ENCODE measurements at places on chromosomes 7 and 10.

DNA sequence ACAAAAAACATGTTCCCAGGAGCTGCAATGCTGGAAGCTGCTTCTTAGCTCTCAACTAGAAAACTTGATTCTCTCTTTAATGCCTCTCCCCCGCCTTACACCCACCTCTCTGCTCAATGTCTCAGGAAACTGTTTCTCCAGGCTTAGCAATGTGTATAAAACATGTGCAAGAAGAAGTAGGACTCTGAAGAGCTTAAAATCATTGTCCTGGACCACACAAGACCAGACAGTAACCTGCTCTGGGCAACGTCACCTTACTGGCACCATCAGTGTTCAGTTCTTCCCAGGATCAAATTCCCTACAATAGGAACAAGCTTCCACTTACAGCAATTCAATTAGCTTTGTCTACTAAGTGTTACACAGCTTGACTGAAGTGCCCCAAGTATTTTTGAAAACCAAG is 104.9 kb downstream of the RAPGEF5 start:
- DNase-seq, result no peak

DNA sequence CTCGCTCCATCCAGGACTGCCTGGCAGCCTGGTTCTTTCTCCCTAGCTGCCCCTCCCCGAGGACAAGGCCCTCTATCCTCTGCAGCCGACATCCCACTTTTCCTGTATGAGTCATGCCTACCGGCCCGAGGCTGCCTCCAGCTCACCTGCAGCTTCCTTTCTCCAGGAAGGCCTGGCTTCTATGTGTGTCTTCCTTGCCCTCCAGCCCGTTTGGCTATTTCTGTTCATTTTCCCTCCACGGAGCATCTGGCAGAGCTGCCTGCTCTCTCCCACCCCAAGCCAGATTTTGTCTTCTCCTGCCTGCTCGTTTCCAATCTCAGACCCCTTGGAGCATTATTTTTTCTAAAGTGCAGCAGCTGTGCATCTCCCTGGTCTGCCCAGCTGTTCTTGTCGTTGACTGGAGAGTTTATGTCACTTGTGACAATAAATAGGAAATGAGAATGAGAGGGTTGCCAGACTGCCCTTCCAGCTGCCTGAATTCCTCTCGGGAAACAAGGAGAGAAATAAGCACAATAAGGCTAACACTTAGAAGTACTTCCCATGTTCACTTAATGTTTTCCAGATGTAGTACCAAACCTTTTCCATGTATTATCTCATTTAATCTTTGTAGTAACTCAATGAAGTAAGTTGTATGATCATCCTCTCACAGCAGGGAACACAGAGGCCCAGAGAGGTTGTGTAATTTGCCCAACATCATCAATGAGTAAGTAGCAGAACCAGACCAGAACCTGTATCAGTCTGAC is 19.7 kb downstream of the UBTD1 start:
- no peak for DNase-seq

DNA sequence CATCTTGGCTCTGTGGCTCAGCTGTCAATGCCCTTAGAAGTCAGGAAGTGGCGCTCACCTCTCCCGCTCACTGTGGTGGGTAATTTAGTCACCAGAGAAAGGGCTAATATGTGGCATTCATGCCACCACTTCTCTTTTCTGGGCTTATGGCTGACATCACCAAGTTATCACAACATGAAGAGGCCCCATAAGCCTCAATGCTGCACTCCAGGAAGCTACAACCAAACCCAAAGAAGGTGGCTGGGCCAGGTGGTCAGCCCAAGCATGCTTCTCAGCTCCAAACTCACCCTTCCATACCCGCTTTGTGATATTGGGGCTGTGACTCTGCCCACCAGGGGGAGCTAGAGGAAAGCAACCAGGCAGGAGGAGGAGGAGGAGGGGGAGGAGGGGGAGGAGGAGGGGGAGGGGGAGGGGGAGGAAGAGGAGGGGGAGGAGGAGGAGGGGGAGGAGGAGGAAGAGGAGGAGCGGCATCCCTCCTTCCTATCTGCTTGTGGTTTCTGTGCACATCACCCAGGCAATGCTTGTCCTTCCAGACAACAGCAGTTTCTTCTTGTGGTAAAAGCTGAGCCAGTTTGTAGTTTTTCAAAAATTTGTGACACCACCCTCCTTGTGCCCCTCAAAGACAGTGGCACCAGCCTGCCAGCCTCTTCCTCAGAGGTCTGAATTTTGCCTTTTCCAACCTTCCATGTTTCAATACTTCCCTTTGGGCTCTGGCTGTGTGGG is 42.1 kb downstream of the CYP26A1 start:
- DNase-seq, result peak; percentile 18

- no peak for DNase-seq
Observed at GRCh38 chr10:110698340-110698739, 54.2 kb downstream of the RBM20 start.

- no peak for DNase-seq
Observed at GRCh38 chr7:13117103-13117502, 429.7 kb downstream of the ARL4A start.

DNA sequence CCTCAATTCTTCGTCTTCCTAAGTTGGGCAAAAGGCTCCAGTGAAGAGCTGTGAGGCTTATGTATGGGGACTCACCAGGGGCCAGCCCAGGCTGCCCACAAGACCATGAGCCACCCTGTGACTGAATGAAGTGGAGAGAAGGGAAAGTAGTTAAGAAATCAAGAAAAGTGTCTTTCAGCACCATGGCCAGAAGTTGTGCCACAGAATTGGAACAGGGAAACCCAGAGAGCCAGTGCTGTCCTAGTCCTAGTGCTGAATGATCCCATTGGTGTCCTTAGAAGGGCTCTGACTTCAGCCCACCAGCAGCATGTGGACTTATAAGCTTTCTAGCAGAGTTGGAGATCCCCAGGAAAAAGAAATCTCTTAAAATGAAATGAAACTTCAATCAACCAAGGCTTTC is 37.0 kb upstream of the CCSER2 start:
- DNase-seq, result no peak

GRCh38 chr10:89266721-89267453 is 15.3 kb upstream of the LIPA start:
- no peak for DNase-seq

GRCh38 chr10:102230861-102231356 is 4.8 kb downstream of the ELOVL3 start:
- DNase-seq, result no peak

- DNase-seq, result no peak
Observed at GRCh38 chr10:19046679-19047078, 1.9 kb upstream of the MALRD1 start.

DNA sequence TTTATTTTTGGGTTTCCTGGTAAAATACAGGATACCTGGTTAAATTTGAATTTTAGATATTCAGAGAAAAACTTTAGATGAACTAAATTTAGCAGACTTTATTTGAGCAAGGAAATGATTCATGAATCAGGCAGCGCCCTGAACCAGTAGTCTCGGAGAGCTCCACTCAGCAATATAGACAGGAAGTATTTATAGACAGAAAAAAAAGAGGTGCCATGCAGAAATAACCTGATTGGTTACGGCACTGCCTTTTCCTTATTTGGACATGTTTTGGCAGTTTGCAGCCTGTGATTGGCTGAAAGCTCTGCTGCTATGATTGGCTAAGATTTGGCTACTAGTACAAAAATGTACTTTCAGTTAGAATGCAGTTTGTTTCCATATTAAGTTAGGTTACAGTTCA is 198.3 kb upstream of the DKK1 start:
- DNase-seq, result no peak

GRCh38 chr10:93272884-93273675 is 199.4 kb downstream of the CYP26A1 start:
- no peak for DNase-seq

GRCh38 chr10:63115732-63116383 is 17.3 kb upstream of the NRBF2 start:
- peak; percentile 36 for DNase-seq

GRCh38 chr7:158830211-158830723 is 958 bp upstream of the ESYT2 start:
- DNase-seq, result no peak

- peak; percentile 99 for DNase-seq
Observed at GRCh38 chr10:4241724-4242345, 456.8 kb upstream of the KLF6 start.

DNA sequence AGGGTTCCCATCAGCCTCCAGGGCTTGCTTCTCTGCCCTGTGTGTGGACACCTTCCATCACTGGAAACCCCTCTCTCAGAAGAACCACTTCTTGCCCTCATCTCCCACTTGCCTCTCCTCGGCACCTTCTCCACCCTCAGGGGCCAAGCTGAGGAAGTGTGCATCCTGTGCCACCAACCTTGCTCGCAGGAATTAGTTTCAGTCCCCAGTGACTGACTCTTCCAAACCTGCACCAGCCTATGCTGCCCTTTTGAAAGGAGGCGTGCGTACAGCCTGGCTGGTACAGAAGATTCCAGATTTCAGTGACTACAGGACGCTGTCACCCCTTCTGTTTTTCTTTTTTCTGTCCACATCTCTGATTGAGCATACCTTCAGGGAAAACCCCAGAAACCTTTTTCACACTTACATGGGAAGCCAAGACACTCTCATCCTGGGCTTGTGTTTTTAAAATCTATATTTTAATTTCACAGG is 67.1 kb downstream of the IKZF1 start:
- no peak for DNase-seq

GRCh38 chr7:10101351-10101750 is 872.3 kb upstream of the PHF14 start:
- DNase-seq, result no peak

GRCh38 chr7:157615101-157615817 is 278.5 kb downstream of the DNAJB6 start:
- no peak for DNase-seq

DNA sequence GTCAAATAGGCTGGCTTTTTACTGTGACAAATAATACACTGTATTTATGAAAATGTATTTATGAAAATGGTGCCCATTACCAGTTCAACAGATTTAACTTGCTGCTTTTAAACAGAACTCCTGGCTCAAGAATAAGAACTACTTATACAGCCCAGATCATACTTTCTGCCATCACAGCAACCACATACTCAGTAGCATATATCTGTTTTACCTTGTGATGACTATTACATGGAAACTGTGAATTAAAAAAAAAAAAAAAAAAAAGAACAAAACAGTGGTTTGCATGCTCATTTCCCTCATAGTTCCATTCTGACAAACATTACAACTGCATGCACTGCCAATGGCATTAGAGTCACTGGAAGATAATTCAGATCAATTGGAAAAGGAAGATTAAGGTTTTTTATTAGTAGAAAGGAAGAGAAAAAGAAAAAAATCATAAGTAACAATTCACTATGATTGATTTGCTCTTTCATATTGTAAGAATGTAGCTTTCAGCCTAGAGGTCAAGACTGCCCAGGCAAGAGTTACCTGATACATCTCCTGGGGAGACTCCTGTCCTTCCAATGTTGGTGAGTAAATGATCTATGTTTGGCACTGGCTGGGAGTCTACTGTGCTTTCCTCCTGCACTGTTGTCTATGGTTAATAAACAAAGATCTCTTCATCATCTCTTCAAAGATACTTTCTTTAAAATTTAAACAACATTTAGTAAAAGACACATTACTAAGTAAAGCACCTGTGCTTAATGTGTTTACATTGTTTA is 132.8 kb downstream of the ARHGAP21 start:
- no peak for DNase-seq

DNA sequence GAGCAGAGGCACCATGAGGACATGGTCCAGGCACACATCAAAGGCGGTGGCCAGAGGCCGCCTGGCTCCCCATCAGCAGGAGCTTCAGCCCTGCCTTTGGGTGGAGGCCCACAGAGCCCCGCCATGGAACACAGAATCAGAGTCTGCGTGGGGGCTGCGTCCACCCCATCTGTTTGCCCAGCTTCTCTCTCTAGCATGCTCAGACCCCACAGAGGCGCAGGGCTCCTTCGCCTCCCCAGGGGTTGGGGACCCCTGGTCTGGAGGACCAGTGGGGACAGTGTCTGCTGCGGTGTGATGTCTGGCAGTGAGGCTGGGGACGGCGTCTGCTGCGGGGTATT is 321.9 kb downstream of the PTPRN2 start:
- DNase-seq, result no peak

DNA sequence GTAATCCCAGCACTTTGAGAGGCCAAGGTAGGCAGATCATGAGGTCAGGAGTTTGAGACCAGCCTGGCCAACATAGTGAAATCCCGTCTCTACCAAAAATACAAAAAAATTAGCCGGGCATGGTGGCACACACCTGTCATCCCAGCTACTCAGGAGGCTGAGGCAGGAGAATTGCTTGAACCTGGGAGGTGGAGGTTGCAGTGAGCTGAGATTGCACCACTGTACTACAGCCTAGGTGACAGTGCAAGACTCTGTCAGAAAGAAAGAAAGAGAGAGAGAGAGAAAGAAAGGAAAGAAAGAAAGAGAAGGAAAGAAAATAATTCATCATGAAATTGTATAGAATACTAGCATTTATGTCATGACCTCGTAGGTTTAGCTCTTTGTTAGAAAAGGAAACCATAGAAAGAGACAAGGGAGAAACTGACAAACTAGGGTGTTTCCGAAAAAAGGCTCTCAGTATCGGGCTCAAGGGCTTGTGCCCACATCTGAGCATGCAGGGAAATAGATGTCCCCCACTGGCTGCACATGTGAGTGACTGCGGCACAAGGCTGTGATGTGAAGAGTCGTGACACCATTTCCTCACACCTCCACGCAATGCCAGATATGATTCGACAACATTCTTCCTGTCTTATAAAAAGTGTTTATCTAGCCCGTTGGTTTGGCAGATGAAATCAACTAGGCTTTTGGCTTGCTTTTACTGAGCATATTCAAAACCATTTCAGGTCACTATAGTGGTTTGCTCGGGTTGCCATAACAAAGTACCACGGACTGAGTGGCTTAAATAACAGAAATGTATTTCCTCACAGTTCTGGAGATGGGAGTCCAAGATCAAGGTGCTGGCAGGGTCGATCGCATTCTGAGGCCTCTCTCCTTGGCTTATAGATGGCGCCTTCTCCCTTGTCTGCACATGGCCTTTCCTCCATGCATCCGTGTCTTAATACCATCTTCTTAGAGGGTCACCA is 2.0 kb downstream of the SRGN start:
- no peak for DNase-seq

DNA sequence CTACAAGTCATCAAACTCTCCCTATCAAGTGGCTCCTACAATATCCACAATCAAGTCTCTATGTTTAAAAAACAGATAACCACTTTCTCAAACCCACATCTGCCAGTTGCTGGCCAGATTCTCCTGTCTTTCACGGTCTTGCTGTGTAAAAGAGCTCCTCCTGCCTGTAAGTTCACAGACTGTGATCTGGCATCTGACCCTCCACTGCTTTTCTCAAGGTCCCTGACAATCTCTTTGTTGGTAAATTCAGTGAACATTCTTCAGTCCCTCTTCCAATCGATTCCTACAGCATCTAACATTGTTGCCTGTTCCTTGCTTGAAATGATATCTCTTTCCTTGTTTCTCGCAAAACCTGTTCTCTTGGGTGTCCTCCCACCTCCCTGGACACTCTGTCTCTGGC is 18.5 kb upstream of the LMOD2 start:
- DNase-seq, result no peak

DNA sequence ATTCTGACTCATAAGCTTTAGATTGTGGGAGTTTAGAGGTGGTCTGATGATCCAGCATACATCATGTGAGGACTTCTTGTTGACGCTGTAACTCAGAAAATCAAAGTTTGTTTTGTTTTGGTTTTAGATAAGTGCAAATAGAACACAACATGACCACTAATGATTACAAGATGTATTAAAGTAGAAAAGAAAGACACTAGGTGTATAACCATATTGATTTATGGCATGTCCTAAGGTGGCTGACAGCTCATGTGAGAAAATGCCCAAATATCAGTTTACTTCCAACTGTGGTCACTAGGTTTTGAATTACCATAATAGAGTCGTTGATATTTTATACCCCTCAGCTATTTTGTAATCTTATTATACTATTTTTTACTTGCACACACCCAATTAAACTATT is 1131.4 kb upstream of the PHF14 start:
- no peak for DNase-seq

GRCh38 chr10:96124230-96125141 is 5.6 kb upstream of the ZNF518A start:
- DNase-seq, result peak; percentile 11

- DNase-seq, result no peak
Observed at GRCh38 chr7:131111081-131111576, 216.5 kb upstream of the MKLN1 start.
